ENCODE measurements at places on chromosomes 3 and 15. TPM values are rescaled to one million over a fixed set of nuclear protein-coding genes. Genes with fewer than 3 reads are reported as not detected.

The SPSB4 gene
- 13.7 TPM for total RNA-seq

The CTXN2 gene
- total RNA-seq, result not detected

The PCSK6 gene
- total RNA-seq, result 48.1 TPM

The GRK7 gene
- total RNA-seq, result 1.3 TPM

The SLC38A3 gene
- 21.4 TPM for total RNA-seq

The TOMM70 gene
- 87.4 TPM for total RNA-seq

The DLL4 gene
- 49.5 TPM for total RNA-seq

The PRR20G gene
- total RNA-seq, result not detected

The ZNF619 gene
- 13.4 TPM for total RNA-seq

The LHFPL4 gene
- 16.8 TPM for total RNA-seq

Measured in camera-type eye (tissue), 1 donor.